ENCODE measurements at places on chromosomes 3 and 15.
A peak's percentile ranks its signal among the peaks of the same experiment; 100 is the strongest.

DNA sequence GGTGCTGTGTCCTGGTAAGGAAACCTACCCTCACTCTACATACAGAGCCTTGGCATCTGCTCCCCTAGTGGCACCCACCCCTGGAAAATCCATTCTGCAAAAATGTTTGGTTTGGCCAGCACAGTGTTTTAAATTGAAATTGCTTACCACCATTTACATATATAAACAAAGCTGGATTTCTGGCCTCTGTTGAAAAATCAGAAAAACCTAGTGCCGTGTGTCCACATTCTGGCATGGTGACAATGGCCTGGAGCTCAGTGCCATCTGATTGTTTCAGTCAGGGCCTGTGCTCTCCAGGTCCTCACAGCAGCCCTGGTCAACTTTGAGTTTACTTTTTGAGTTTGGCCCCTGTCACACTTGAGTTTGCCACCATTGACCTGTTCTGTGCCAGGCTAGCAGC is 2.9 kb upstream of the IL17RC start:
- DNase-seq = peak; percentile 41

GRCh38 chr3:33105341-33105948 is 8.4 kb upstream of the CRTAP start:
- no peak for DNase-seq

DNA sequence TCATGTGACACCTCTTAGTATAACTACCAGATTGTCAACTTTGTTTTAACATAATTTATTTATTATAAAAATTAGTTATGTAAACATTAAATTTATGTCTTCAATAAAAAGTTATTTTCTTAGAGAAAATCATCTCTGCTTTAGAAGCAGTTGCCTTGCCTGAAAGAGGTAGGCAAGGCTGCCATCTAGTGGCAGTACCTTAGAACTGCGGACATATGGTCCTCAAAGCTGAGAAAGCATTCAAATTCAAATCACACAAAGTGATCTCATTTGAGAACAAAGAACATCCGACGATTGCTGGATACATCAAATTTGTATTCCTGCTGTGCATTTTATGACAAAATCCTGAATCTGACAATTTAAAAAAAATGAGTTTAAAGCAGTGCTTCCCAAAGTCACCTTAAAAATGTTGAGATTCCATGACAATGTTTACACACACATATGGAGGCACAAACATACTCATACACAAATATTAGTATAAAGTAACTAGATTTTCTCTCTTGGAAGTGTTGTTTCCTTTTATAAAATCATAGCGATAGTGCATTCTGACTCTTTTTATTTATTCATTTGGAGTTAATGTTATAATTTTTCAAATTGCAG is 617.4 kb downstream of the CADM2 start:
- peak; percentile 90 for DNase-seq

DNA sequence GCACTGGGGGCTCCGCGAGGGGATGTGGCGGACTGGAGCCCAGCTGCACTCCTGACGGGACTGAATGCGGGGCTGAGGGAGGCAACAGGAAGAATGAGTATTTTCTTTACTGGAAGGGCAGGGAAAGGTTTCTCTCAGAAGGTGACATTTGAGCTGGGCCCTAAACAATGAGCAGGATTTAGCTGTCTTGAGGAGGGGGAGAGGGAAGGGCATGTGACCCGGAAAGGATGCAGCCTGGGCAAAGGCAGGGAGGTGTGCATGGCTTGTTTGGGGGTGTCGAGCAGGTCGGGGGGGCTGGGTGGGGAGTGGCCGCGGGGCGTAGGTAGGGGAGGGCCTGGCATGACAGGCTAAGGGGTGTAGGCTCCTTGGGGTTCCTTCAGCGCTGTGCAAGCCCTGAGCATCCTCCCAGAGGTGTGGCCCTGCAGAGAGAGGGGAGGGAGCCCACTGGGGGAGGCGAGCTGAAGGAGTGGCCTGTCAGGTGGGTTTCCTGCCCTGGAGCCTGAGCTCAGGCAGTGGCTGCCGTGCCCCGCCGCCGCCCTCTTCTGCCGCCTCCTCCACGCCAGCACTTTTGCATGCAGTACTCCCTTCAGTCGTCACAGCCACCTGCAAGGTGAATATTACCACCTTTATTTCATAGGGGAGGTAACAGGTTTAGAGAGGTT is 17.2 kb upstream of the ANKDD1A start:
- DNase-seq = no peak

- no peak for DNase-seq
Measured at GRCh38 chr15:67724691-67725375, 100.5 kb upstream of the SKOR1 start.

DNA sequence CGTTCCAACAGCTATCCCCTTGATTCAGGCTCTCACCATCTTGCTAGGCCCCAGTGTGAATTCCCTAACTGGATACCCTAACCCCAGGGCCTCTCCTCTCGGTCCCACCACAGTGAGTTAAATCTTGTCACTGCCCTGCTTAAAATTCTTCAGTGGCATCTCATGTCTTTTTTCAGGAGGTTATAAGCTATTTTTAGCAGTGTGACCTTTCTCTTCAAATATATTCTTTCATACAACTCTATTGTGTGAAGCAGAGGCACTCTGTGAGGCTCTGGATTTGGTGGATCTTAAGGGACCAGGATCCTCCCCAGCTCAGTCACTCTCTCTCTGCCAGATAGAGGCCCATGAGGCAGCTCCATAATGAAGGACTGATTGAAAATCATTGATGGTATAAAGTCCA is 760.4 kb downstream of the NTRK3 start:
- DNase-seq = no peak

DNA sequence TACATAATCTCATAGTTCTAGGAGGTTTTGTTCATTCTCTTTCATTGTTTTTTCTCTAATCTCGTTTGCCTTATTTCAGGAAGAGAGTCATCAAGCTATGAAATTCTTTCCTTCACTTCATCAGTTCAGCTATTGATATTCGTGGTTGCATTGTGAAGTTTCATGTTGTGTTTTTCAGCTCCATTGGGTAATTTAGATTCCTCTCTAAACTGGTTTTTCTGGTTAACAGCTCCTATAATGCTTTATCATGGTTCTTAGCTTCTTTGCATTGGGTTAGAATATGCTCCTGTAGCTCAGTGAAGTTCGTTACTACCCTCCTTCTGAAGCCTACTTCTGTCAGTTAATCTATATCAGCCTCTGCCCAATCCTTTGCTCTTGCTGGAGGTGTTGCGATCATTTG is 69.4 kb upstream of the CD96 start:
- no peak for DNase-seq

- DNase-seq = peak; percentile 75
Measured at GRCh38 chr15:63497642-63498467, 6.5 kb upstream of the USP3 start.

All from adrenal gland (tissue), 19 donors.